NB4 (cell line): ENCODE measurements at places on chromosomes 12 and 14.

DNA sequence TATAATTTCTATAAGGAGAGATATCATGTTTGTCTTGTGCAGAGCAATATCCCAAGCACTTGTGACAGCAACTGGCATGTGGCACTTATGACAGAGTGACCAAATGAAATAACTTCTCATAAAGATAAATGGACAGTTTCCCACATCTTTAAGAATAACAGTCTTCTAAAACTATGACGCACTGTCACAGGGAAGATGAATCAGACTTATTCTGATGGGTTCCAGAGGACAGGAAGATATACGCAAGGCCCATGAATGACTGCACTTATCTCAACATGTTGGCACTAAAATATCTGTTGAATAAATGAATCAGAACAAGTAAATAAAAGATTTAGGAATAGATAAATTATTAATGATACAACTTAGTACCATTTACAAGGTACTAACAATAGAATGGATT is 465.8 kb upstream of the SYT1 start:
- DNase-seq = no peak

DNA sequence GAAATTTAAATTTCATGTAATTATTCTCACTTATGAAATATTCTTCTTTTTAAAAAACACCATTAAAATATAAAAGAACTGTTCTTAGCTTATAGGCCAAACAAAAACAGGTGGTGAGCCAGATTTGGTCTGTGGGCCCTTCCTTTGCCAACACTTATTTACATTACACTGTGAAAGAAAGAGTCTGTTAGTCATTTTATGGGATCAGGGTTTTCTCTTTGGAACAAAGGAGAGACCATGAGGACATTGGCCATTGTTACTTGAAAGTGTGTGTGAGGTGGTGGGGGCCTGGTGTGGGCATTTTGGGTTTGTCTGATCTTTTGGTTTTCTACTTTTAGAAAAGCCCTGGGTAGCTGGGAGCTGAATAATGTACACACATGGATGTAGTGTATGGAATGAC is 62.7 kb downstream of the TTC6 start:
- no peak for DNase-seq

GRCh38 chr14:78763746-78764145 is 593.6 kb downstream of the NRXN3 start:
- no peak for DNase-seq

DNA sequence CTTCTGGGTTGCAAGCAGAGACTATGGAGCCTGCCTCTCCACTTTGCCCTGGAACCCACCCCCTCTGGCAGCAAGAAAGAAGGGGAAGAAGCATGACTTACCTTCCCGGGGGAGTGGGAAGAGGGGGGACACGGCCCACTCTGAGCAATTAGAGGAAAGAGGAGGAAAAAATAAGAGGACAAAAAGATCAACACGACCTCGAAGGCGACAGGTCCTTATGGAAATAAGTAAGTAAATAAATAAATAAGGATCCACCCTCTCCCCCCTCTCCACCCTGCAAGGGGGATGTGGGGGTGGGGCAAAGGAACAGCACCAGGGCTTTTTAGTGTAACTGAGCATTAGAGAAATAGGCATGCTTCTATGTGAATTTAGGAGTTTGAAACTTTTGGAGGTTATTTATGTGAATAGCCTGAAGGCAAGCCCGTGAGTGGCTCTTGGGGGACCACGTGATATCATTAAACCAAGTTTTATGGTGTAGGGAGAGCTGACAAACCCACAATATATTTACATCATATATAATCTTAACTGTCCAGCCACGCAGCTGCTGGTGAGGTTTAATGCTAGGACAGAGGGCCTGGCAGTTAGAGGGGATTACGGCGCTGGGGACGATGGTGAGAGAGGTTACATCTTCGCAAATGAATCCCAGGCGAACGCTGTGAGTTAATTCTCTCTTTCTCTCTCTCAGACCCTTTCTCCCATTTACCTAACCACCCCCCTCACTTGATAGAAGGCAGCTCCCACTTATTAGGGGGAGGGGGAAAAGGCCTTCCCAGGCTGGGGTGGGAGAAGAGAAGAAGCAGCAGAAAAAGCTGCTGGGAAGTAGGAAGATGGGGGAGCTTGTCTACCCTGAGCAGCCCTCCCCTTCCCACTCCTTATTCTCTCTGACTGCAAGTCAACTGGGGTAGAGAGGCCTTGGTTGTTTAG is 4.8 kb downstream of the HOXC5 start:
- peak; percentile 30 for DNase-seq

- no peak for DNase-seq
Measured at GRCh38 chr14:85508863-85509262, 21.1 kb upstream of the FLRT2 start.

DNA sequence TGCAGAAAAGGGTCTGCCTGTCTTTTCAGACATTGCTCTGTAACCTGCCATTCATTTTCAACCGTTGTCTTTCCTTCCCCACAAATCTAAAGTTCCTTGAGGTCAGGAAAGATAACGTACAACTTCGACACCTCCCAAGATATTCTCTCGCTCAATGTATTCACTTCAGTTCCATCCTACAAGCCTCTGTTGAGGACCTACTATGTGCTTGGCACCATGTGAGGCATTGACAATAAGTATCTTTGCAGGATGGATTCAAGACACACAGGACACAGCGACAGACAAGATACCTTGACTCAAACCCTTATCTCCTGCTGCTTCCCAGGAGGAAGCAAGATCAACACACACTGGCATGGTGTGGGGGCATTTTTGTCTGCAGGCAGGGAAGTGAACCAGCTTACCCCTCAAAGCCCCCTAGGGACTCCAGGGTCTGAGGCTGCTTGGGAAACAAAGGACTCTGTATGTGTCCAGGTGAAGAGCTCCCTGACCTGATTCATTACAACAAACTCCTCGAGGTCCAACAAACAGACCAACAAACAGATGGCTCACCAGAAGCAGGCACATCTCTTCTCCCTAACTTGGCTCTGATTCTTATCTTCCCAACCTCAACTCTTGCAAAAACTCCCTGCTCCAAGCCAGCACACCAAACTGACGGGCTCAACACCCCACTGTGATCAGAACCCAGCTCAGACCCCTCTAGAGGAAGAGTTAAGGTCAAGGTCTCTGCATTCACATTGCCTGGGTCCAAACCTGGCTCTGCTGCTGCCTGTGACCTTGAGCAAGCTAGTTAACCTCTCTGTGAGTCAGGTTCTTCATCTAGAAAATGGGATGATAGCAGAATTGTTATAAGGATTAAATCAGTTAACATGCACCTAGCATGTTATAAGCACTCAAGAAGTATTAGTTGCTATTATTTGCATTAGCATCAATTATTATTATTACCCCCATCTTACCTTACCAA is 6.3 kb downstream of the NUAK1 start:
- no peak for DNase-seq

DNA sequence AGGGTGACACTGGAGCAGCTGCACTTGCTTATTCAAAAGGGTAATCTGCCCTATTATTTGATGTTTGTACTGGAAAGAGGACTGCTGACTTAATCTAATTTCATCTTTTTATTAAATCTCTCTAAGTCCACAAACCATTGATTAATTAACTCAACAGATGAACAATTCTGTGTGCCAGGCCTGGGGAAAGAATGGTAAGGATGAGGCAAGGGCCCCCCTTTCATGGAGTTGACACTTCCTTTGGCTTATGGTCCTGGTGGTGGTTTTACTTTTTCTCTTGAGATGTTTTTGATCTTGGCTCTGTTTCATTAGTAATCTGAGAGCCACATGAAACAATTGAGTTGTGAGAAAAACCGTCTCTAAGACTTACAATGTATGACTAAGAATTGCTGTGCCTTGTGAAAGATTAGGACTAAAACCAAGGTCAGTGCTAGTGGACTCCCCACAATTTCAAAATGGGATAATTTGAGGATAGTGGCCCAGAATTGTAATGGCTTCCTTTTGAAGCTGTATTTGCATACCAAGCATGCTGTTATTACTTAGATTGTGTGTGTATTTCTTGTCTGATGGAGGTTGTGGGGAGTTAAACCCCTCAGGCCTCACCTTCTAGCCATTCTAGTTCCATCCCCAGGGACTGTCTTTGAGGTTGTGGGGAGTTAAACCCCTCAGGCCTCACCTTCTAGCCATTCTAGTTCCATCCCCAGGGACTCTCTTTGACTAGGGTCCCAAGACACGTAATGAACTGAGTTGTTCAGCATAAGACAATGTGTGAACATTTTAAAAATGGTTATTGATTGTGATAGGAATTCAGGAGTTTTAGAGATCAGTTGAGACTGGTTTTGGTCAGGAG is 52.5 kb upstream of the EVL start:
- DNase-seq = no peak

DNA sequence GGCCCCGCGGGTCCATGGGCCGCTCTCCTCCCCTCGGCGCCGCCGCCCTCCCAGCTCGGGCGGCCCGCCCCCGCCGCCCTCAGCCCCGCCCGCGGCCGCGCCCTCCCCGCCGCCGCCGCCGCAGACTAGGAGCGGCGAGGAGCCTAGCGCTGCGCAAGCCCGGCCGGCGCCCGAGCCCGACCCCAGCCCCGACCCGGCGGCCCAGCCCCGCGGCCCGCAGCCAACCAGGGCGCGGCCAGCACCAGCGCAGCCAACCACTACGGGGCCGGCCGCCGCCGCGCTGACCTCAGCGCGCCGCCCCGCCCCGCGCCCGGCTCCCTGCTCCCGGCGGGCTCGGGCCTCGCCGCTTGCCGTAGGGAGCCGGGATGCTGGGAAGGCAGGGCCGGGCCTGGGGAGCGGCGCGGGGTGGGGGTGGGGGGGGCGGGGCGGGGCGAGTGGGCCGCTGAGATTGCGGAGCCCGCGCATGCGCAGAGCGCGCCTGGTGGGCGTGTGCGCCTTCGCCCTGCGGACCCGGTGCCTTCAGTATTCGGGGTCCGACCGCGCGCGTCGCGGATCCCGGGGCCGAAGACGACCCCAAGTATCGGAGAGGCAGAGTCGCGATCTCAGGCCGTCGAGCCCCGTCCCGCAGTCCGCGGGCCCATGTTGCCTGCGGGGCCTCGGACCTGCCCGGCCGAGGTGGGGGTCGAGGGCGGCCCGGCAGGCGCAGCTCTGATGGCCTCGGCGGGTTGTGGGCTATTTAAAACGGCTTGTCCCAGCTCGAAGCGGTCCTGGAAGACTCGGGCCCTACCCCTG is at the start of gene CDC42BPB:
Gene CDC42BPB, minus strand, starts transcription at position 178 of the 792 bp plus-strand sequence. CDS start 376 bp downstream, outside the sequence.
- DNase-seq = peak; percentile 84
